Stimulated activated CD8-positive, alpha-beta memory T cell treated with anti-CD3 and anti-CD28 coated beads, Interleukin-7, amount 100 ng/mL, for 1 hour (primary cell): ENCODE measurements at places on chromosomes 16 and 17.

DNA sequence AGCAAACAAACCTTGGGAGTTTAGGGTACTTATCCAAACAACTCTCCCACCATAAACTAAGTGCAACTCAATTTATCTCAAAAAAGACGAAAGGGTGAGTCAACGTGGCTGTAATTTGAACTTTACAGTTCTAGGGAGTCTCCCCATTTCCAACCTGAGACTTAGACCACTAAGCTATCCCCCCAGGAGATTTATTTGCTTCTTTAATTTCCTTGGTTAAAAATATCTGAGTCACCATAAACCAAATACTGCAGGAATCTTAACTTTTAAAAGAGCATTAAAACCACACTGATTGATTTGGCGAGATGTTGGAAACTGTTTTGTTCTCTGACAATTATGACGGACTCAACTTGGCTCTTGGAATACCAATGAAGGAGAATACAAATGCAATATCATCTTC is 299.3 kb upstream of the SOX9 start:
- DNase-seq = no peak

DNA sequence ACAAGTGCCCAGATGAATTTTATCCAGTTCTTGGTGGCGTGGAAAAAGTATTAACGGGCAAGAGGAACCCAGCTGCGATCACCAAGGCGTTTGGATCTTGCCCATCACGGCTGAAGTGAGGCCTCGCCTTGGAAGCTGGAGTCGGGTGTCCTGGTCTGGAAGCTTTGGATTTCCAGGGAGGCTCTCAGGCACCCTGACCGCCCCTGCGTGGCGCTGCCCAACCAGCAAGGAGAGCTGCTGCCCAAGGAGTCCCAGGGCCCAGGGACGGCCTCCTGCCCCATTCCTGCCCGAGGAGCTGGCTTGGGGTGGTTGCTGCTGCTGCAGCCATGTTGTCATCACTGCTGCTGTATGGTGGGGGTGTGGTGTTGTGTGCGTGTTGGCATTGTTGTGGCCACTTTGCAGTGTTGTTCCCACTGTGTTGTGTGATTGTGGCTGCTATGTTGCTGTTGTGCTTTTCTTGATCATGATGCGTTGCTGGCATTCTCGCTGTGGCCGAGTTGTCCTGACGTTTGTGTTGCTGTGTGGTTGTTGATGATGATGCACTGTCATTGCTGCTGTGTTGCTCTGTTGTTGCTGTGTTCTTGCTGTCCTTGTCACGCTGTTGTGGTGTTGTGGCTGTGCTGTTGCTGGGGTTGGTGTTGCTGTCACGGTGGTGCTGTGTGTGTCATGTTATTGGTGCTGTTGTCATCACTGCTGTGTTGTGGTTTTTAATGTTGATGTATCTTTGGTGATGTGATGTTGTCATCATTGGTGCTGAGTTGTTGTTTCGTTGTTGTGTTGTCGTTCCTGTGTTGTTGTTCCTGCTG is 318.8 kb downstream of the C16orf95 start:
- DNase-seq = no peak

- DNase-seq = no peak
Measured at GRCh38 chr16:49631187-49632041, 224.5 kb downstream of the ZNF423 start.

DNA sequence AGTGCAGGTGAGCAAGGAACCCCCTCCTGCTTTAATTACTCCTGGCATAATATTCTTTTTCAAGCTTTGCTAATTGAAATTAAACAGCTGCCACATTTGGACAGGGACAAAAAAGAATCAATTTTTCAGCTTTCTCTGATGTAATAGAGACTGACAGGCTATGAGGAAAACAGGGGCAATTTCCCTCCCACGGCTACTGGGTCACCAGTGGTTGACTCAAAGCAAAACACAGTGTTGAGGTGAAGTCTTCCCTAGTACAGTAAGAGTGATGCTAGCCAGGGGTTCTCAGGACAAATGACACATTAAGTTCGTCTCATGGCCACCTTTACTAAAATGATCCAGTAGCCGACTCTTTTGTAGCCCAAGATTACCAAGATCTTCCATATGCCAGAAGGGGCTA is 38.6 kb upstream of the PMFBP1 start:
- no peak for DNase-seq

GRCh38 chr16:2511128-2511800 is 2.5 kb upstream of the ATP6V0C start:
- DNase-seq = no peak

DNA sequence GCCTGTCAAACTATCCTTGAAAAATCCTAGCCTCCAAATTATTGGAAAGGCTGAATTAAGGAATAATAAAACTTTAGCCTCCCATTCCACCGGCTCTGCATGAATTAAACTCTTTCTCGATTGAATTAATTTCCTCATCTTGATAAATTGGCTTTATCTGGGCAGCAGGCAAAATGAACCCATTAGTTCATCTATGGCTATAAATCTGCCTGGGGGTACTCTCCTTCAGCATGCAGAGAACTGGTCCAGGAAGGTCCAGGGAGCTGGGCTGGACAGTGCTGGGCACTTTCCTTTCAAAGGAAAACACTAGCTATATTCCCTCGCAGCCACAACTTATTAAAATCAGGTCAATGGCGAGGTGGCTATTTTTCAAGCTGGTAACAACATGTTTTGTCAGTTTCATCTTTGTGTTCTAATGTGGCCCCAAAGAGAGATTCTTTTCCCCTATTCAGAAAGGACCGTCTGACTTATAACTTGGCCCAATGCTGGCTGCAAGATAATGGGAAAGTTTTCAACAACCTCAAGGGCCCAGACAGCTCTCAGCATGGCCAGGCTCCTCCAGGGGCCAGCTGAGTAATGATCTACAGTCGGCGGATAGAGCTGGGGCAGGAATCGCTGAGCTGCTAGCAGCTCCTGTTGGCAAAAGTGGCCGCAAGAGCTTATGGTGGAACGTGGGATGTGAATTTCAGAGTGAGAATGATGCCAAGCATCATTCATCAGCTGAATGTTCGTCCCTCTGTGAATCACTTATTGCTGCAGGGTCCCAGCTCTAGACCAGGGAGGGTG is 326.9 kb downstream of the SLC39A11 start:
- DNase-seq = no peak

DNA sequence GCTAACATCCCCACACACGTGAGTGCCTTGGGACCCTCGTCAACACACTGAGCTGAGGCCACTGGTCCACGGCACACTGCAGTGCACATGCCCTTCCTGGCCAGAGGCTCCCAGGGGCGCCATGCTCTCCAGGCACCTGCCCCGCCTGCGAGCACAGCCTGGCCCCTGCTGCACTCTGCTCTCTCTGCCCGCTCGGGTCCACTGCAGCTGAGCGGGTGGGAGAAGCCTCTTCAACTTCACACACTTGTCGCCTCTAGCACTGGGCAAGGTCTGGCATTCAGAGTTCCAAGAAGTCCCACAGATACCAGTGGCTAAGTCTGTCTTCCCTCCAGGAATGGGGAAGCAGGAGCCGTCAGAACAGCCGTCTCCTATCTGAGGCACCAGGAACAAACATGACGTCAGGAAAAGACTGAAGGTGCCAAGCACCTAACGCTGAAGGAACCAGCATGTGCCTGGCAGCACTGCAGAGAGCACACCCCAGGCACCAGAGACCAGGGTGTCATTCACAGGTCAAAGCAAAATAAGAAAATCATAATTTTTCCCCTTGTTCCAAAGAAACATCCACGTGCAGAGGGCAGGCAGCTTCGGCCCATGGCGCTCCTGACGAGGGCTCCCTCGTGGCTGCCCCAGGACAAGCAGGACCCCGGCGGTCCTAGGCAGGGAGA is 82.9 kb downstream of the ZNF778 start:
- DNase-seq = no peak

DNA sequence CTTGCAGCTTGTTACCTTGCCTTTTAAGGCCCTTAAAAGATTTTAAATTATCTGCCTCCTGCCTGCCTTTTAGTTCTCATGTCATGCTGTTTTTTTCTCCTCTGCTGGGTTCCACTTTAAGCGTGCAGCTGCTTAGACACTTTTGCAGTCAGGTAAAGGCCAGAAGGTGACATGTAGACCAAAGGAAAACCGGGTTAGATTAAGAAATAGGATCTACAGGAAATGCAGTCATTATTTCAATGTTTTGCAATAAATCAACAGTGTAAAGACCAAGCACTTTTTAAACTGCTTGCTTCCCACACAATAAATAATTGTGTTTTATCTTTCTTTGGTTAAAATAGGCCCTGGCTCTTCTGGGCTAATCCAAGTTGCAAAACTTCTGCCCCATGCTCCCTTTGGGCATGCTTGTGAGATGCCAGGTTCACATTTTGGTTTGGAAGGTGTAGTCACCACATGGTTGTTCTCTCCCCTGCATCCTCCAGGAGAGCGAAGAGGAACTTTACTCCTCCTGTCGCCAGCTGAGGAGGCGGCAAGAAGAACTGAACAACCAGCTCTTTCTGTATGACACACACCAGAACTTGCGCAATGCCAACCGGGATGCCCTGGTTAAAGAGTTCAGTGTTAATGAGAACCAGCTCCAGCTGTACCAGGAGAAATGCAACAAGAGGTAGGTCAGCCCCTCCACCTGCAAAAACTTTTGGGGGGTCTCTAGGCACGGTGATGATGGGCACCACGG is 54.9 kb downstream of the SDR42E1 start:
- no peak for DNase-seq

DNA sequence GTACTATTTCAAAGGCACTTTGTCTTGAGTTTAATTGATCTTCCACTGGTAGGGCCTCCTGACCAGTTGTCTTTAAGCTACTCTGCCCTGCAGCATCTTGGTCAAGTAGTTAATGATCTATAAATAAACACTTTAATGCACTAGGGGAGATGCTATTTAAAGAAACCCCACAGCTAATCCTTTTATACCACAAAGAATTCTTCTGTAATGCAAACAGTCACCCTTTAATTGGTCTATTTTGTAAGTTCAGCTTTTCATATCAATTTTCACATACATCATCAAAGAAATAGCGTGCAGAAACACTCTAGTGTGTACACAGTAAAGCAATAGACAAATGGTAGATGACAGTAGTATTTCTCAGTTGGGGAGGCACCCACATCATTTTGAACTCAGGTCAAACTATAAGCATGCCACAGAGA is 70.3 kb downstream of the PMP22 start:
- DNase-seq = no peak

DNA sequence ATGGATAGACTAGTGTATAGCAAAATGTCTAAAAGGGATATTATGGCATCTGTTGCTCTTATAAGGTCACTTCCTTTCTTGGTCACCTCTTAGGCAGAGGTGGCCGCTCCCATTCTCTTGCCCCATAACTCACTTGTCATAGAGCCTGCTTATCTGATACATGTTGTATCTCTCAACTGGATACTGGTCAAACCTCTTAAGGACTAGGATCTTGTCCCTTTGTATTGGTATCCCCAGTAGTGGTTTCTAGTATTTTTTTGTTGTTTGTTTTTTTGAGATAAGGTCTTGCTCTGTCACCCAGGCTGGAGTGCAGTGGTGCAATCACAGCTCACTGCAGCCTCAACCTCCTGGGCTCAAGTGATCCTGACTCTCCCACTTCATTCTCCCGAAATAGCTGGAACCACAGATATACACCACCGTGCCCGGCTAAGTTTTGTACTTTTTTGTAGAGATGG is 27.0 kb downstream of the ZSWIM7 start:
- DNase-seq = no peak

GRCh38 chr17:32927201-32927723 is 691 bp upstream of the TMEM98 start:
- DNase-seq = no peak
